Left ventricle myocardium superior (tissue), 1 donor: ENCODE measurements at places on chromosomes 2 and 18.
A peak's percentile ranks its signal among the peaks of the same experiment; 100 is the strongest.

DNA sequence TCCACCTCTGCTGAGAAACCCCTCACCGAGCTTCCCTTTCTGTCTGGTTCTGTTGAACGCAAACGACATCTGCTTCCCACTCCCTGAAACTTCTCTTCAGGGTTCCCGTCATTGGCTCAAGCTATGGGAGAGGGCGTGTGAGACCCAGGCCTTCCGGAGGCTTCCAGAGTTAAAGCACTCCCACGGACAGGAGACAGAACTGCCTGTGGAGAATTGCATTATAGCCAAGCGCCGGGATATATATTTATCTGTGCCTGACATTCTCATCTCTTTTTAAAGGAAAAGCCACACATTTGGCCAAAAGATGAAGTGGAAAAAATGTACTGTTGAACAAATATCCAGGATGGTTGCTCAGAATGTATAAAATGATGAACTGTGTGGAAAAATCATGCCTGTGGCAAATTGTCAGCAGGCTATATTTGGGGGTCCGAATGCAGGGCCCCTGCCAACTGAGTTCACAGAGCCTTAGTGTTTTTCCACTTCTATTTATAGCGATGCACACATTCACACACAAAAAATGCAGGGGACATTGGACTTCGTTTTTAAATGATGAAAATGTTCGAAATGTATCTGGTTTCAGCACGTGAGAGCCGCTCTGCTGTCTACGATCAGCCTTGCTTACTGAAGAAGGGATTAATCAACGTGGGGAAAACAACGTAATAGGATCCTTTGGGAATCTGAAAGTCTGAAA, 59.5 kb downstream of the E2F6 start:
- no peak for DNase-seq

- no peak for DNase-seq
Measured at GRCh38 chr2:129055824-129056223, 737.2 kb upstream of the HS6ST1 start.

DNA sequence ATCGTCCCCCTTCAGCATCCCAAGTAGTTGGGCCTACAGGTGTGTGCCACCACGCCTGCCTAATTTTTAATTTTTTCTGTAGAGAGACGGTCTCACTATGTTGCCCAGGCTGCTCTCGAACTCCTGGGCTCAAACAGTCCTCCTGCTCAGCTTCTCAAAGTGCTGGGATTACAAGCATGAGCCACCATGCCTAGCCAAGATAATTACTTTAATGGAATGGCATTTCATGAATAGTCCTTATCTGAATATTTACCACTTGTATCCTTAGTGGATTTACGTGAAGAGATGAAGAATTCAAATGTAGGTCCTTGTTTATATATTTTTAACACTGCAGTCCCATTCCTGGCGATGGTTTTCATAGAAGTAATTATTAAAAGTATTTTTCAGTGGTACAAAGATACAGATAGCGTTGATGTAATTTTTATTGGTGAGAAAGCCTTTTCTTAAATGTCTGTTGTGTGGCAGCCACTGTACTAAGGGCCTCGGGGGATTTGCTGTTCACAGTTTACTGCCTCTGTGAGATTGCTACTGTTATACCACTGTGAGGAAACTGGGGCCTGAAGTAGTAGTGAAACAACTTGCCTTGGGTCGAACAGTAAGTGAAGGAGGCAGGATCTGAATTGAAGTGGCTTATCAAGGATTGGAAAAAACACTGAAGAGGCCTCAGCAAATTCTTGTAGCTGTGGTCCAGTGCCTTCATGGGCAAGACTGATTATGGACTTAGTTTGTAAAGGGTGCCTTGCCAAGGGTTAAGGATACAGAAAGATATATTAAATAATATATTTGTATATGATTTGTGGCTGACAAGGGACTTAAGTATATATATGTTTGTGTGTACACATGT, 151.2 kb downstream of the PRPF40A start:
- no peak for DNase-seq

- no peak for DNase-seq
Measured at GRCh38 chr2:127413782-127414637, 4.2 kb upstream of the PROC start.

DNA sequence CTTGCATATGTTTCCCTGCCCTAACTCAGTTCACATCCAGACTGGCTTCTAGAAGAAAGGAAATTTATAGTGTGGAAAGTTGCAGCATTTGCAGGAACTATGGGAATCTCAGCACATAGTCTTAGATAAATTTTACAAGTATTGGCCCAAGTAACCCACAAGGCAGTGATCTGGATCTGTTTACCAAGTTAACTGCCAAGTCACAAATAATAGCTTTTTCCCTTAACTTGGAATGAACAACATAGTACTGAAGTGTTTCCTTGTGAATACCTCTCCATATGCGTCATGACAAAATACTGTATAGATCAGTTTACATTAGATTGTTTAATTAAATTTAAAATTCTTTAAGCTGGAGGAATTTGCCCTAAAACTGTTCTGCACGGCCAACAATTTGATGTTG, 255.8 kb upstream of the EPAS1 start:
- DNase-seq: no peak

GRCh38 chr2:105804266-105804665, 59.6 kb downstream of the NCK2 start:
- no peak for DNase-seq

GRCh38 chr18:36649205-36649604, 179.6 kb downstream of the TPGS2 start:
- no peak for DNase-seq

DNA sequence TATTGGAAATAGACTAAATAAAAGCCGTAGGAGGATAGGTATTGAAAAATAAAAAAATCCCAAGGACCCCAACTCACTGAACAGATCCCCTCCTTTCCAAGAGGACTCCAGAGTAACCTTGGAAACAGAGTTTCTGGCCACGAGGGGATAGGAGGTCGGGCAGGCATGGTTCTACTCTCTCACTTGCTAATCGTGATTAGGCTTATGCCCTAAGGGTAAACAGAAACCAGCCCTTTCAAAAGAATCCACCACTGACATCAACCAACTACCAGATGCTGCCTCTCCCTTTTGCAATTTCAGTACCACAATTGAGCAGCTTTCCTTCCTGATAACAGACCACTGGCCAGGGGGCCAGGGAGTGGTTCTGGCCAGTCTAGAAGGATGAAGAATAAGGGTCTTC, 477.8 kb downstream of the EIPR1 start:
- no peak for DNase-seq

- no peak for DNase-seq
Measured at GRCh38 chr2:219285894-219286425, 6.8 kb downstream of the DNAJB2 start.

- DNase-seq: no peak
Measured at GRCh38 chr2:24237313-24237712, 62.5 kb downstream of the FAM228A start.

DNA sequence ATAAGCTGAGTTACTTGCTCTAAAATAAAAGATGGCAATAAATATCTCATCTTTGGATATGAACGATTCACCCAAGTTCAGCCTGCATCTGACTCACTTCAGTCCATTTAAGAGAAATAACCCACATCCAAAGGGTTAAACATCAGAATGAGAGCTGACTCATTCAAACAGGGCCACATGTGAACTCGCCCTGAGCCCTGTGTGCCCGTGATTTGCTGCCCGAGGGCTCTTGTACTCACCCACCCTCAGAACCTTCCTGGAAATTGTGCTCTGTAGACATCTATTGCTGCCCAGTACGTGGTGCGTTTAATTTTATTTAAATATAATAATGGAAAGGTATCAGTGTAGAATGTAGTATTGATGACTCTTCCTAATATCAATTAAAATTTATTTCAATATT, 66.9 kb upstream of the RBM44 start:
- no peak for DNase-seq

DNA sequence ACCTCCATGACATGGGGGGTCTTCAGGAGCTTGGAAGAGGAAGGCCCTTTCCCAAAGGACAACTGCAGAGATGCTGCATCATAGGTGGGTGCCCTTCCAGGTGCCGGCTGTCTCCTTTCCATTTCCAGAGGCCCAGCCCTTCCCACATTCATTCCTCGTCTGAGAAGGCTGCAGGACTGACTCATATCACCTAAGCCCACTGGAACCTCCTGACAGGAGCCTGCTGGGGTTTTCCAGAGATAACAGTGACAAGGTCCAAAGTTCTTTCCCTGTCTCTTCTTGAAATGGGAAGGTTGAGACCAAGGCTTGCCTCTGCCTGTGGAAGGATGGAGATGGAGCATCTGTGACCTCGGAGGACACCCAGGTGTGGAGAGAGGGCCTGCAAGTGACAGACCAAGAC, 3.6 kb upstream of the PRSS56 start:
- DNase-seq: no peak

DNA sequence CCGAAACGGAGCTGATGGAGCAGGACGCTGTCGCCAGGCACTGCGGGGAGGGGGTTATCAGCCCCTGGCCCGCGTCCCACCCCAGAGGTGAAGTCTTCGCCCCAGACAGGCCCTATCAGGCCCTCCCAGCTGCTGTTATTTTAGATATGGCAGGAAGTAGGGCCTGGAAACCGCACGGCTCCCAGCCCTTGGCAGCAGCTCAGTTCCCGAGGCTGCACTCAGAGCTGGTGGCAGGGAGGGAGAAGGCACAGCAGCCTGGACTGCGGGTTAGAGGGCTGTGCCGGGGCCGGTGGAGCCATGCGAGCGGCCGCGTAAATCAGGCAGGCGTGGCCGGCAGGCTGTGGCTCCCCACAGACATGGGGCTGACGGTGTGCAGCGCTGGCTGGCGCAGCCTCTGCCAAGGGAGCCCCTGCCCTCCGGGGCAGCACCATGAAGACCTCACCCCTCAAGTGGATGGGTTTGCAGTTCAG, 111.4 kb downstream of the NFATC1 start:
- peak; percentile 89 for DNase-seq

- no peak for DNase-seq
Measured at GRCh38 chr2:70312560-70312959, 10.7 kb upstream of the FAM136A start.

- no peak for DNase-seq
Measured at GRCh38 chr2:16334886-16335603, 330.6 kb downstream of the CYRIA start.

GRCh38 chr2:237474931-237475703, 11.9 kb upstream of the MLPH start:
- DNase-seq: peak; percentile 93

GRCh38 chr18:1680108-1680507, 775.4 kb downstream of the ADCYAP1 start:
- no peak for DNase-seq

DNA sequence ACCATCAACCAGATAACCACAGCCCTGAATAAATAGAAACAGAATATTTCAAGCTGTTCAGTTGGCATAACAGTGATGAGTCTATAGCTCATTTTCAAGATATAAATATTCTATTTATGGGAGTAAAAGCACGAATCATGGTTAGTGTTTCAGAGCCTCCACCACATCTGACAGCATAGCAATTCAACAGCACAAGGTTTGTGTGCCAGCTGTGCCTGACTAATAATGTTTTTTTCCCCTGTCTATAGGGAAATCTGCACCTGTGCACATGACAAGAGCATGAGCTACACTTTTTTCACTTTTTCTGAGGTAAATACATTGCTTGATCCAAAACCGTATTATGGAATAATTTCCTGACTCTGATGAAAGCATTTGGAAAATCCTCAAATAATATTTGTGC, 251.3 kb downstream of the RPIA start:
- DNase-seq: no peak

GRCh38 chr18:72458271-72458670, 85.9 kb downstream of the CBLN2 start:
- DNase-seq: no peak

DNA sequence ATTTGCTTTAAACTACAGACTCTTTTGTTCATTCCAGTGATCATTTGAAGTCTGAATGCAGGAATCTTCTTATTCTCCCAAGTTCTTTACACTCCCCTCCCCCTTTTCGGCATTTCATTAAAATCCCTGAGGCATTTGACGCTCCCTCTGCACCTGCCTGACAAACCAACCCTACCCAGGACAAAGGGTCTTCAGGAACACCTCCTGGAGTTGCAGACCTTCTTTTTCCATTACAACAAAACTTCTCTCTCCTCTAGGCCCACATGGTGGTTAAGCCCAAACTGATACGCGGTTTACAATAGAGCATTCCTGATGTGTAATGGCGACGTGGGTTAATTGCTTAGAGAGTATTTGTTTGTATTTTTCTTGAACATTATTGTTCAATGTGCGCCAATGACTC, 367.4 kb downstream of the FBXO15 start:
- no peak for DNase-seq

DNA sequence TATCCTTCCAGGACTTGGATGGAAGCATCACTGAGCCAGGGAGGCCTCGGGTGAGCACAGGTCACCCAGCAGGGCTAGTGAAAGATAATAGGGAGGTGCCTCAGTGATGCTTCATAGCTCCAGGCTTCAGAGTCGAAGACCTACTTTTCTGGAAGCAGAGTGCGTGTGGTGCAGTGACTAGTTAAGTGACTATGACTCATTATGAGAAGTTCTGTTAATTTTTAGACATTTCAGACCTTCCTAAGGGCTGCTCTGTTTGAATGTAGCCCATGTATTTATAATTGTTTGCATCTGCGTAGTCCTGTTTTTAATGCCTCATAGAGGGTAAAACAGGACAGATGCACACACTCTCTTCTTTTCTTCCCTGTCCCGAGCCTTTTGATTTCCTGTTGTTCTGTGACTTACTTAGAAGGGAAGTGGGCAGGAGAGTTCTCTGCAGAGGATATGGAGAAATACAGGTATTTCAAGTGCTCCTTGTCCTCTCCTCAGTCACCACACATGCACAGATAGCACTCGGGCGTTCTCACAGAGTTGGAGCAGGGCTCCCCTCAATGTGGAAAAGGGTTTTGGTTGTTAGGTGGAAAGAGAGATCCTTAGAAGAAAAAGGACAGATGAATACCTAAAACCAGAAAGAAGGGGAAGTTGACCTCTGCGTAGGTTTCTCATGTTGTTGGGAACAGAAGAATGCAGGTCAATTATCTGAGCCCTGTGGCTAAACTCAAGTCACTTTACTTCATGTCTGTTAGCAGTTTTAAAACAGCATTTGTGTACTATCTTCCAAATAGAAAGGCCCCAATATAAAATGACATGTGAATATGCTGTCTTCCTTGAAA, 34.7 kb downstream of the RALB start:
- DNase-seq: no peak

- DNase-seq: no peak
Measured at GRCh38 chr2:34738691-34739090, 1139.6 kb upstream of the FAM98A start.

DNA sequence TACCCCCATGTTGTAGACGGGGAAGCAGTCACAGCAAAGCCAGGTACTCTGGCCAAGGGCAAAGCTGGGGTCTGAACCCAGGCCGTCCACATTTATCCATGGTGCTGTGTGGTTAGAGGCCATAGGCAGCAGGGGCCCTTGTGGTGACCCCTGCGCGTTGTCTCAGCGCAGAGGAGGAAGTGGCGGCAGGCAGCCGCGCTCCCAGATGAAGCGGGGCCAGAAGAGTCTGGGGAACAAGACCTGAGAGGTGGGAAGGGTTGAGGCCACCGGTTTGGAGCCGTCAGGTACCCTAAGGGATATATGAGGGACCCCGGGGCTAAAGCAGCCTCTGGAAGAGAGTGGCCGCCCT, 770 bp downstream of the ZNF396 start:
- DNase-seq: peak; percentile 46

DNA sequence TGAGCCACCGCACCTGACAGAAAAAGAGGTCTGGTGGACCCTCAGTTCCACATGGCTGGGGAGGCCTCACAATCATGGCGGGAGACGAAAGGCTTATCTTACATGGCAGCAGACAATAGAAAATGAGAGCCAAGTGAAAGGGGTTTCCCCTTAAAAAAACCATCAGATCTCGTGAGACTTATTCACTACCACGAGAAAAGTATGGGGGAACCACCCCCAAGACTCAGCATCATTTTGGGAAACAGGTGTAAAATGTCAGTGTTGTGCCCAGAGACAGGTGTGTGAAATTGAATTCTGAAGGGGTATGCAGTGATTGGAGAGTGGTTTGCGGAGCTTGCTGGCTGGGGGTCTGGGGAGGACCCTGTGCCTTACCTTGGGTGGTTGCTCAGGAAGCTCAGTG, 4.6 kb upstream of the D2HGDH start:
- no peak for DNase-seq
